ENCODE measurements at places on chromosomes 6 and 20.

DNA sequence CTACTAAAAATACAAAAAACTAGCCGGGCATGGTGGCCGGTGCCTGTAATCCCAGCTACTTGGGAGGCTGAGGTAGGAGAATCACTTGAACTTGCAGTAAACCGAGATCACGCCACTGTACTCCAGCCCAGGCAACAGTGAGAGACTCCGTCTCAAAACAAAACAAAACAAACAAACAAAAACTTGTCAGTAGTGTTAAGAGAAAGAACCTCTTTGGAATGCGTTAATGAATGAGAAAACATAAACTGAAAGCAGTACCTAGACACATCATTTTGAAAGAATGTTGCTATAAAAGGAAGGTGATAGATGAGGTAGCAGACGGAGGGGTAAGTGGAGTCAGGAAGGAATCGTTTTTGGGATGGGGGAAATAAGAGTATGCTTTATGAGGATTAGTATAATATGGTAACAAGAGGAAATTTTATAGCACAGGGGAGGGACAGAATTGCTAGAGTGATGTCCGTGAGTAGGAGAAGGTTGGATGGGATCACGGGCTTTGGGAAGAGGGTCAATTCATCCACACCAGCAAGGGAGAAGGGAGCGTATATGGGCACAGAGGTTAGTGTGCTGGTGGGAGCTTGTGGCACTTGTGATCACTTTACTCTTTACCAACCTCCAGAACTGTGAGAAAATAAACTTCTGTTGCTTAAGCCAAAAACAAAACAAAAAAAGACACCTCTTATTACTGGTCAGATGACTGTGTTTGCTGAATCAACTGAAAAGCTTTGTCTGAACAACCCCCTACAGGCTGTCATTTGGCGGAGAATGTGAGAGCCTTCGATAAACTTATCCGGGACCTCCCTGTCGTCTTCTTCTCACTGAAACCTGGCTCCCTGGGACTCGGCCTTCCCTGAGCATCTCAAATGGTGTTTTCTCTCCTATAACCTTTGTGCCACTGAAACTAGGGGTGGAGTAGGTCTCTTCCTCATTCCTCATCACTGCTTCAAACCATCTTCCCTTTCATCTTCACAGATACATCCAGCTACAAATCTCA is 48.9 kb upstream of the TFAP2A start:
- DNase-seq, result no peak

- no peak for DNase-seq
These were observed 172.1 kb upstream of the ID4 start for GRCh38 chr6:19664878-19665612.

GRCh38 chr6:143286251-143286795 is 164.2 kb downstream of the ADAT2 start:
- DNase-seq, result no peak

DNA sequence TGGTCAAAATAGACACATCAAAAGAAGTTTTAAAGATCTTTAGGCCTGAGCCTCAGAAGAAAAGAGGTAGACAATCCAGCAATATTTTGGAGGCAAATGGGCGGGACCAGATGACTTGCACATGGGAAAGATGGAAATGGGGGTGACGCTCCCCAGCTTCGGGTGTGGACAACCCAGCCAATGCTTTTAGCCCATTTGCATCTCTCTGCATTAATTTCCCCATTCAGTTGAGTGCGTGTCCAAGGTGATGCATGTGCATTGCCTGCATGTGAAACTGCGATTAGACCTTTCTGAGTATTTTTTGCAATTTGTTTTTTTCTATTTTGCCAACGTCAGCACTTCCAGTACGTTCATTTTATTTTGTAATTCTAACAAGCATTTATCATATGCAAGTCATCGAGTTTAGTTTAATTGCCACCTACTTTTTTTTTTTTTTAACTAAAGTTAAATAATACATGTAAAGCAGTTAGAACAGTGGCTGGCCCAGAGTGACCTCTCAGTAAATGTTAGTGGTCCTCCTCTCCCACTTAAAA is 24.2 kb downstream of the PDRG1 start:
- no peak for DNase-seq

DNA sequence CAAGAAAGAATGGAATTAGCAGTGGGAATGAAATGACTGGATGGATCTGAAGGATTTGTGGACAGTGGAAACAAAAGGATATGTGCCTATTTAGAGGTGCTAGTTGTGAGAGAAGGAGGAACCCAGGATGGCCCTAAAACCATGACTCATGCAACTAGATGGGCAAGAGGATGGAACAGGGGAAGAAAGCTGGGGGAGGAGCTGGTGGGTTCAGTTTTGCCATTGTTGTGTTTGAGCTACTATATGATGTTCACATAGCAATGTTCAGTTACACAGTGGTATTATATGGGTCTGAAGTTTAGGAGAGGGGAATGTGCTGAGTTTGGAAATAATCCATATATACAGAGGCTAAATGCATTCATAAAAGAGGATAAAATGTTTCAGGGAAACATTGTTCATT is 125.7 kb upstream of the SSTR4 start:
- no peak for DNase-seq

DNA sequence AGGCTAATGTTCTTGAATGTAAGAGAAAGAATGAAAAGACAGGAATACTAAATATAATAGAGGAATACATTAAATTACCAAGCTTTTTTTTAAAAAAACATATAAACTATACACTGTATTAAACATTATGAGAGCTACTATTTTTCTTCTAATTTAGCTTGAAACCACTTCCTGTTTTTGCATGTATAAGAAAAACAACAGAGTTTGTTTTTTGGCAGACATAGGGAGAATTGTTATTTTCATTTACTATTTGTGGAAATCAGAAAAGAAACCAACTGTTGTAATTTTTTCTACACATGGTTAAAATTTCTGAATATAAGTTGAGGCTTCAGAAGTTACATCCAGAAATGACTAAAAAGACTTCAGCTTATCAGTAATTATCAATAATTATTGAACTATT is 991.8 kb upstream of the GJE1 start:
- DNase-seq, result no peak

DNA sequence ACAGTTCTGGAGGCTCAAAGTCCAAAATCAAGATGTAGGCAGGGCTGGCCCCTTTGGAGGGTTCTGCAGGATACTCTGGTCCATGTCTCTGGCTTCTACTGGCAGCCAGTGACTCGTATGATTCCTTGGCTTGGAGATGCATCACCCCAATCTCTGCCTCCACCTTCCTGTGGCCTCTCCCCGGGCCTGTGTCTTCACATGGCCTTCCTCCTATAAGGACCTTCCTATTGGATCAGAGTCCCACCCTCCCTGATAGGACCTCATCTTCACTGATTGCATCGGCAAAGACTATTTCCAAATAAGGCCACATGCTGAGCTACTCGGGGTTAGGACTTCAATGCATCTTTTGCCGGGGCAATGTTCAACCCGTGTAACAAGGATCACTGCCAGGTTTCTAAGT is 509.0 kb downstream of the CD83 start:
- DNase-seq, result no peak

GRCh38 chr6:166610069-166610468 is 17.0 kb downstream of the RPS6KA2 start:
- DNase-seq, result no peak

DNA sequence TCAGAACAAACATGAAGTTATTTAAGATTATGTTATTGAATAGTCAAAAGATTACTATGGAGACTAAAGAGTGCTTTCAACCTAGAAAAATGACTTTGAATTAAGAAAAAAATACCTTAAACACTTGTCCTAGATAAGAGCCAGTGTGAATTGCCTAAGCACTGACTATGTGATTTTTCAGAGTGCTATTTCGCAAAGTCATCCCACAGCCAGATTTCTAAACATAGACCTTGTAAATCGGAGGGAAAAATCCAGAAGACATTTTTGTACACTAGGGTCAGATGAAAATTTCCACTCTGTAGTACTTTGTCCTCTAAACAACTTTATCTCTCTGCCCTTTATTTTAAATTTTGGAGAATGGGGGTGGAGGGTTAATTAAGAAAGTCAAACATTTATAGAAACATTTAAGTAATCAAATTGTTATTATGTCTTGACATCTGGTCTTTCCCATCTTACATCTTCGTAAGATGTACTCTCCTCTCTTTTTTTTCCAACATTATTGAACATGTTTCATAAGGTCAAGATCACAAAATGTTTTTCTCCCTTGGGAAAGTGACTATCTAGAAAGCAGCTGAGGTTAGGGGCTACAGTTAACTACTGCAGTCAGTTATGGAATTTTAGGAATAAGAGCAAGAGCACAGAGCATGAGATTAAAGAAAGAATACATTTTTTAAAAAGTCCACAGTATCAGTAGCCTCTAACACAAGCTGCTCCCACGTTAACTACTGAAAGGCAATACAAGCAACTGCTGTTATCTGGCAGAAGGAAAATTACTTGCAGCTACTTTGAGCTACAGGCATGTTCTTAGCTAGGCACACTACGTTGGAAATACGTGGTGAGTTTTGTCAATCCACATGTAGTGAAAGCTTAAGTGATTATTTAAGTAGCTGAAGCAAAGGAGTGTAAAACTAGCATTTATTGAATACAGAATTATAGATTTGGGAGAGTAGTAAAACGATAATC is 648.5 kb downstream of the HTR1B start:
- no peak for DNase-seq

DNA sequence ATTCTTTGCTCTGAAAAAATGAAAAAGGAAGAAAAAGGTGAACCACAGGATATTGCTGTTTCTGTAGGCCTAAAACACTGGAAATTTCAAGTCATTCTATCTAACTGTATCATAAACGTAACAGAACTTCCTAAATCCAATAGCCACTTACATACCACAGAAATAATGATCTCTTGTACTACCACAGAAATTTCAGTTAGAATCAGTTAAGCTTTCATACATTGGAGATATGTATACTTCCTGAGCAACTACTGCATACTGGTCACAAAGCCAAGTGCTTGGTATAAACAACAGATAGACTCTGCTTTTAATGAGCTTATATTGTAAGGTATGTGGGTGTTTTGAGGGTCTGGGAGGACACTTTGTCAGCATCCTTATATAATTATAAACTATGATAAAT is 38.6 kb downstream of the VTA1 start:
- DNase-seq, result no peak

DNA sequence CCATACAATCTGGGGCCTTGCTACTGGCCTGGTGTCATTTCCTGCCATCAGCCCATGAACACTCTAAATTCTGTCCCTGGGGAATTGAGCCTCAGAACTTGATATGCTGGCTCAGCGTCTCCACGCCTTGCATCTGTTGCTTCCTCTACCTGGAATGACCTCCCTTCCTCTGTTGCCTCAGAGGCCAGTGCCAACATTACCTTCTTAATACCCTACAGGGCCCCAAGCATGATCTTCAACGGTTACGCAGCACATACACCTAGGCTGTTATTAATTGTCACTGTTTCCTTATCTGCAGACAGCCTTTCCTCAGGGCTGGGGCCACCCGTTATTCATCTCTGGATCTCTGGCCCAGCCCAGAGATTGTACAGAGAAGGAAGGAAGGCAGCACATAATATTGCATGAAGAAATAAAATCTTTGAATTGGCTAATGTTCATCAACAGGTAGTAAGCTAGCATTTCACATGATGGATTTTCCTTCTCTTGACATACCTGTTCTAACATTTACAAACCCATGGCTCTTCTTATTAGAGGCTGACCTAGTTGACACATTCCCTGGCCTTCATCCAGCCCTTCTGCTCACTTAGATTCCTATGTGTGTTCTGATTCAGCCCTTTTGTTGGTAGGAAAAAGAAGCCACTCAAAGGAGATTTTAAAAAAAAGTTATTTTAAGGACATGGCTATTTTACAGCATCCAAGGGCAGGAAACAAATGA is 8.4 kb upstream of the RNF182 start:
- no peak for DNase-seq

- no peak for DNase-seq
These were observed 5.5 kb downstream of the ZSCAN12 start for GRCh38 chr6:28393912-28394662.

DNA sequence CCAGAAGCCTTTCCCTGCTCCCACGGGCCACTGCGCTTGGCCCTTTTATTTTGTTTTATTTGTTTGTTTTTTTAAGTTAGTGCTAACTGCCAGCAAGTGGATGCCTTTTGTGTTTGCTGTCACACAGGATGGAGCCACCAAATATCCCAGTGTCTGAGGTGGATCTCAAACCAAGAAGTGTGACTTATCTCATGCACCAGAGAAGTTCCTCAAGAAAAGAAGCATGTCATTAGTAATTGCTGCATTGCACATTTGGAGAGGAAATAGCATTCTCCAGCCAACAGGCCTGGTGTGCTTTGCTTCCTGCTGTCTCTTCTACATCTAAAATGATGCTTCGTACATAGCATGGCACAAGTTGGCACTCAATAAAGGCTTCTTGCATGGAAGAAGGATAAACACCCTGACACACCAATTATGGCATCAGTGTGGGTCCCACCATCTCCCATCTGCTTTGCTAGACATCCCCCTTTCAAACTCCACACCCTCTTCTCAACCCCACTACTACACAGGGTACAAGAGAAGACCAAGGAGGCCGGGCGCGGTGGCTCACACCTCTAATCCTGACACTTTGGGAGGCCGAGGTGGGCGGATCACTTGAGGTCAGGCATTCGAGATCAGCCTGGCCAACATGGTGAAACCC is 1.9 kb upstream of the ATP9A start:
- DNase-seq, result no peak

- DNase-seq, result no peak
These were observed 15.2 kb downstream of the HNF4A start for GRCh38 chr20:44370639-44371218.

DNA sequence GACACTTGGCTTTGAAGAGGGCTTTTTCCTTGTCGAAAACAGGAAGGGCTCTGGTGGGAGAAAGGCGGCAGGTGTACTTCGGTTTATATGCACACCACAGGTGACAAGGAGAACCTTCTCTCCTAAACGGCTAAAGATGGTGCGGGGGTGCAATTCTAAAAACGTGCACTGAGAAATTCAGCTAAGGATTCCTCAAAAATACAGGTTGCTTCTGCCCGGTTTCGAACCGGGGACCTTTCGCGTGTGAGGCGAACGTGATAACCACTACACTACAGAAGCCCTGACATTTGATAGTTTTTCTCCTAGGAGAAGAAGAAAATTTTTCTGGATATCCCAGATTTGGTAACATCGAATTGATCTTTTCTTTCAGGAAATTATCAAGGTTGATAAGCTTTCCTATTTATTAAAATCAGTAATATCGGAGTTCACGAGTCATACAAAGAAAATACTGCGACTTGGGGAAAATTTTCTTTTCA is 32.0 kb downstream of the POM121L2 start:
- DNase-seq, result no peak

All from hypothalamus (tissue), 51 donors.